ENCODE measurements at places on chromosomes 6 and 20.

GRCh38 chr6:15036690-15037245 is 209.1 kb upstream of the JARID2 start:
- DNase-seq: no peak

DNA sequence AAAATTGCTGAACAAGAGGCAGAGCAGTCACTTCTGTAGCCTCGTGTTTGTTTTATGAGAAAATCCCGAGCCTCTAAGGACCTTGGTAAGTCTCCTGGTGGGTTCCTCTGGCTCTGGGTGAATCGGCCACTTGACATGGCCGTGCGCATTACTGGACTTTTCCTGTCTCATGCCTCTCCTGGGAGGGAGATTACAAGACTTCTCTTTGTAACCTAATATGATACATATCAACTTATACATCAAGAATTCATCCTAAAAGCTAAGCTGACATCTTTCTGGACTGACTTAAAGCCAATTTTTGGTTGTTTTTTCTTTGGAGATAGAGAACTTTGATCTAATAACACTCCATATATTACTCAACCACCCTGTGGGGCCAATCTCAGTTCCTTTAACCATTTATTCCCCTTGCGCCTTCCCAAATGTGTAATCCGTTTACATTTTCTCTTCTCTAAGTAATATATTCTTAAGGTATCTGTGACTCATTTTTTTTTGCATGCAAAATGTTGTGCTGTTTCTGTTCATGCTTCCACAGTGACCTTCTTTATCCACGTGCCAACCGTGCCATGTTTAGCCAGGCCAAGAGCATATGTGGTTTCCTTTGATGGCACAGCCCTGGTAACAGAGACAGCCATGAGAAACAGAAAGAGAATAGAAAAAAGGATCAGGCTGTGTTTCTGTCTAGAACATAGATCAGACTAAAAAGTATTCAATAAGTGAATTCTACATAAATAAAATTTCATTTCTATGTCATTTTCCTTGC is 47.5 kb upstream of the JAG1 start:
- no peak for DNase-seq

DNA sequence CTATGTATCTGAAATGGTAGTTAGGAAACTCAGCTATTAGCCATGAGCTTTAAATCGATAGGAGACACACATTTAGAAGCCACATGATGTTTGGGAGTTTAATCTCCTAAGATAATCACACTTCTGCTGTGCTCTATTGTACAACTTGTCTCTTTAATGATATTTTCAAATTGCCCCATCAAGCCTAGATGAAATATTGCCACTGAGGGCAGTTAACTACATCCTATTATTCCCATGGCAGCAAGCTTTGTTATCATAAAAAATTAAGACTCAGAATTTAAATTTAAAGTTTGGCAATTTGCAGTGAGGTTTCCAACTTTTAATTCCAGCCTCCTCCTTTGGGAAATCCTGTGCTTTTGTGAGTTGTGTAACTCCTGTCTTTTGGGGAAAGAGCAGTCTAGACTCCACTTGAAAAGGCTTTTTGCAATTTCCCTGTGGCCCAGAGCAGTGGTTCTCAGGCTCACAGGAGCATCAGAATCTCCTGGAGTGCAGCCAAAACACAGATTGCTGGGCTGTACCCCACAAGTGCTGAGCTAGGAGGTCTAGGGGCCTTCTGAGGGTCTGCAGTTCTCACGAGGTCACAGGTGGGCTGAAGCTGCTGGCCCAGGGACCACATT is 792.4 kb downstream of the QKI start:
- DNase-seq: no peak

GRCh38 chr6:6875818-6876470 is 231.8 kb upstream of the RREB1 start:
- DNase-seq: no peak

GRCh38 chr6:158817728-158818580 is 1.2 kb downstream of the EZR start:
- peak; percentile 77 for DNase-seq

DNA sequence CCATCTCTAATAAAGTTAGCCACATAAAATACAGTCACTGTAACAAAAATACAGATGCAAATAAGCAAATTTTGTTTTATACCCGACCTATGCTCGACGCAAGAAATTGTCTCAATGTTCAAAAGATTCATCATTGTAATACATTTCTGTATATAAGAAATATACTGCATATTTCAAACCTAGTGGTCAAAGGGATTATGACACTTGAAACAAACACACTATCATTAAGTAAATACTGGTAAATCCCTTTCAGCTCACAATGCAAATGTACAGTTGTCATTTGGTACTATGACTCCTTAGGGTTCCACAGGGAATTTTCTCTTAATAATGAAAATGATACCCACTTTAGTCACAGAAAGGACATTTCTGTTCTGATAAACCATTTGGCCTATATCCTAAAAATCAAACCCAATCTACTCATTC is 2.2 kb downstream of the HIVEP2 start:
- DNase-seq: no peak

DNA sequence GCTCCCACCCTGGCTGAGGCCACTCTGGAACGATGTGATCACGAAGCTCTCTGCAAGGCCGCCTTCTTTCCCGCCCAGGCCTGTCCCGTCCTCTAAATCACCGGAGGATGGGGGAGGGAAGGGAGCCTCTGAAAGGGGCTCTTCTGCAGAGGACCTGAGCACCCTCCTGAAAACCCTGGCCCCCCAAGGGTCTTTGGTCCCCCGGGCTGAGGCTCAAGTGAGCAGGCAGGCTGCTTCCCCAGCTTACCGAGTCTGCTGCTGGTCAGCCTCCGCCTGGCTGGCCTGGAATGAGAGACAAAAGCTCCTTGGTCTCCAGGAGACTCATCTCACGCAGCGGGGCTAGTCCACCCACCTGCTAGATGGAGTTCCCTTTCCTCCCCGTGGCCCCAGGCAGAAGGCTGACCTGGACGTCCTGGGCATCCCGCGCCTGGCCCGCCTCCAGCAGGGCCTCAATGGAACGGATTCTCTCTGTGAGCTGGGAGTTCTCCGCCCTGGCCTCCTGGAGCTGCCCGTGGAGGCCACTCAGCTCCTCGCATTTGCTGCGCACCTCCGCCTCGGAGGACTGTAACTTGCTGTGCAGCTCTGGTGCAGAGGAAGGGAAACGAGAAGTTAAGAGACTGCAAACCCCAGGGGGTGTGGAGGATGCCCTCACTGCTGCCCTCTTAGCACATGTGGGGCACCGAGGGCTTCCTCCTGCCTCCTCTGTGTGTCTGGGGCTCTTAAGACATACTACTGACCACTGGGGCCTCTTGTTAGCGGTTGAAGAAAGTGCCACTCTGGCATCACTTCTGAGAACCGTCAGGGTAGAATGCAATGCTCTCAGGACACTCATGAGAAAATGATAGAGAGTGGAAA is 54.7 kb downstream of the RRBP1 start:
- DNase-seq: no peak
